ENCODE measurements at places on chromosomes 7 and 10.

DNA sequence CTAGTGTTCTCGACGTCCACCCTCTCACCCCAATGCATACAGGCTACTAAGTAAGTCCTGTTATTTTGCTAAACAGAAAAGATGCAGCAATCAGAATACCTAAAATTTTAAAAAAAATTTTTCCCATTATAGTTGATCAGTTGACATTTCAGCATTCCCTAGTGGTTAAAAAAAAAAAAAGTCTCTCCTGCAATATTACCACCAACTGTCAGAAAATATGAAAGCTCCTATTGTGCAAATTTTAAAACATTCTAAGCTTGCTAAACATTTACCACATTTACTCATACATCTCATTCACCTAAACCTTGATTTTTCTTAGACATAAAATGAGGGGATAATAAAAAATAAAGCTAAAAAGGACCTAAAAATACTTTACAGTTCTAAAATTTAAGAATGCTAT lies 165.6 kb downstream of the AVL9 start:
- DNase-seq: no peak

DNA sequence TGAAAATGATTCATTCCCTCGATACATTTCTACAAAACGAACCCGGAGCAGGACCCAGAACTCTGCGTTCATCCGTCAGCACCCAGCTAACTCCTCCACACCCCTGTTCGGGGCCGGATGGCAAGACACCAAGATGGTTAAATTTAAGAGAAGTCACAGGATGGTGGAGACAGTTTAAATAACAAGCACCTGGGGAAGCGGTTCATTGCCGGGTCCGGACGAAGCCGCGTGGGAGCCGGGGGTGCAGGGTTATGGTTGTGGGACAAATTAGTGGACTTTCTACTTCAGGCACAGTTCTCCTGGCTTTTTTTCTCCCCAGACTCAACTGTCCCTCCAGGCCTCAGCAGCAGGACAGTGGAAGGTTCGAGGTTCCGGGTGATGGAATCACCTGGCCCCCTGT lies 45.4 kb downstream of the ASB13 start:
- DNase-seq: no peak

DNA sequence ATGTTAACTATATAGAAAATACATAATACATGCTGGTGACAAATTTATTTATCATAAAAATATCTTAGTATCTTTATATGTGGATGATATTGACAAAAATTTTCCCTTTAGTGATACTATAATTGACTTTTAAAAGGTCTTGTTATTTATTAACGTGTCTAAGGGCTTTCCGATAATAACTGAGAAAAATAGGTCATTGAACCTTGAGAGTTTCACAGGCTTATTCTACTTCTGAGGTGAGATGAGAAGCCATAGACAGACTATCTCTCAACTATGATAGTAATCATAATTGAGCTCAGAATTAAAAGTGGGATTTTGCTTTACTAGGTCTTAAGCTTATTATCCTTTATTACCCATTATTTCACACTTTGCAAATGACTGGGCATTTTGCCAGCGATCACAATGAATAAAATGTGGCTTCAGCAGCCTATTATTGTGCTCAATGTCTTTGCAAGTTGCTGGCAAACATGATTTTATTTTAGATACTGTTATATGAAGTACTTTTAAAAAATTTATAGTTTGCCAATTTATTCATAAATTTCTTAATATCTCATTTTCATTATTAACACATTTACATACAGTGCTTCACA lies 574.5 kb downstream of the ZWINT start:
- DNase-seq: no peak

DNA sequence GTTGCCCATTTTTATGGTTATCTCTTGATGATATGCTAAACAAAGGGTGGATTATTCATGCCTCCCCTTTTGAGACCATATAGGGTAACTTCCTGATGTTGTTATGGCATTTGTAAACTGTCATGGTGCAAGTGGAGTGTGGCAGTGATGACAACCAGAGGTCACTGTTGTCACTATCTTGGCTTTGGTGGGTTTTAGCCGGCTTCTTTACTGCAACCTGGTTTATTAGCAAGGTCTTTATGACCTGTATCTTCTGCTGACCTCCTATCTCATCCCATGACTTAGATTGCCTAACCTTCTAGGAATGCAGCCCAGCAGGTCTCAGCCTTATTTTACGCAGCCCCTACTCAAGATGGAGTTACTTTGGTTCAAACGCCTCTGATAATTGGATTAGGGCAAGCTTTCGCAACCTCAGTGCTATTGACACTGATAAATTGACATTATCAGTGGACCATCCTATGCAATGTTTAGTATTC lies 36.9 kb downstream of the BAG3 start:
- DNase-seq: no peak

DNA sequence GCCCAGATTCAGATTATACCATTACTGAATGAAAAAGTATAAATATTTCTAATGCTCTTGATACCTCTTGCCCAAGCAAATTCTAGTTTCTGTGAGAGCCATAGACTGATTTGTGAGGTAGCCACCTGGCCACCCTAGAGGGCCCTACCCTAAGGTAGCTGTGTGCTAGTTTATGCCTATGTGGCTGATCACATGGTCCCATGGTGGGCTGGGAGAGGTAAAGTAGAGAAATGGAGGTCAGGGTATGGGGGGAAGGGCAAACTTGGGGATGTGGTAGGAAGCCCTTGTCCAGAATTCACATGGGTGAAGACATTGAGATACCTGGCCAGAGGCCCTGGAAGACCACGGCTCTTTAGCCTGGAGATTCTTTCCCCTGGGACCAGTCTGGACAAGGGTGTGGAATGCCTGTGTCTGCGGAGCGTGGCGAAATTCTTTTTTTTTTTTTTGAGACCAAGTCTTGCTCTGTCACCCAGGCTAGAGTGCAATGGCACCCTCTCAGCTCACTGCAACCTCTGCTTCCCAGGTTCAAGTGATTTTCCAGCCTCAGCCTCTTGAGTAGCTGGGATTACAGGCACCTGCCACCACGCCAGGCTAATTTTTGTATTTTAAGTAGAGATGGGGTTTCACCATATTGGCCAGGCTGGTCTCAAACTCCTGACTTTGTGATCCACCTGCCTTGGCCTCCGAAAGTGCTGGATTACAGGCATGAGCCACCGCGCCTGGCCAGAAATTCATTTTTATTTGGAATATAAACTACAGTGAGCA lies 639.4 kb downstream of the ACTR3B start:
- DNase-seq: no peak

GRCh38 chr10:110507346-110507745 lies 9.6 kb downstream of the DUSP5 start:
- DNase-seq: no peak

GRCh38 chr10:77820349-77820748 lies 106.2 kb downstream of the DLG5 start:
- DNase-seq: no peak

DNA sequence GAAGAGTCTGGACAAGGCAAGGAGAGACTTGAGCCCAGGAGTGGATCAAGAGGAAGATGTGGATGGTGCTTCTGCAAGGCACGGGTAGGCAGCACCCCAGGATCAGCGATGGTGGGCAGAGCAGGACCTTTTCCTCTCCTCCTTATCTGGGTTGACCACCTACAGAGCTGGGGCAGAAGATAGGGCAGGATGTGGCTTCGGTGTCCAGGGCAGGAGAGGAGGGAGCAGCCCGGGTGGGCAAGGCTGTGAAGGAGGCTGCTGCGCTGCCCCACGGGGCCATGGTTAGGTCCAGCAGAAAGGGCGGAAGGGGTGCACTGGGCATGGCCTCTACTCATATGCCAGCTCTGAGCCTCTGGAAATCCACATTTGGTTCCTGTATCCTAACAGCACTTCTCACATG lies 20.0 kb upstream of the PARP12 start:
- DNase-seq: no peak

DNA sequence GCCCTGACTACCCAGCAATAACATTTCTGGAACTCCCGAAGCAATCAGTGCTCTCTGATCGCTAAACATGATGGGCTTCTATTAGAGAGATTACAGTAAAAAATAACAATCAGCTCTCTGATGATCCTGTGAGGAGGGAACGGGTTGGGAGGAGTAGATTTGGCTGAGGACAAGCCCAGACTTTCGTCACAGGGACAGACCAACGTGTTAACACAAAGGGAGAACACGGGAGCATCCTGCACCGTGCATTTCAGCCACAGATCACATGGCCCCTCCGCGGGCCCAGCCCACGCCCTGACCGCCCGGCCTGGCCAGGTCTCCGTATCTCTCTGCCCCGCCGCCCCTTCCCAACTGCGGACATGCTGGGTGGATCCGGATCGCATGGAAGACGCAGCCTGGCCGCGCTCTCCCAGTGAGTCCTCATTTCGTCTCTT lies 95.0 kb upstream of the AGBL3 start:
- no peak for DNase-seq

- no peak for DNase-seq
Measured at GRCh38 chr7:101216001-101216859, 1.2 kb downstream of the PLOD3 start.

- no peak for DNase-seq
Measured at GRCh38 chr10:124319926-124320391, 98.8 kb downstream of the OAT start.

- no peak for DNase-seq
Measured at GRCh38 chr7:22669692-22670421, 57.1 kb upstream of the IL6 start.

DNA sequence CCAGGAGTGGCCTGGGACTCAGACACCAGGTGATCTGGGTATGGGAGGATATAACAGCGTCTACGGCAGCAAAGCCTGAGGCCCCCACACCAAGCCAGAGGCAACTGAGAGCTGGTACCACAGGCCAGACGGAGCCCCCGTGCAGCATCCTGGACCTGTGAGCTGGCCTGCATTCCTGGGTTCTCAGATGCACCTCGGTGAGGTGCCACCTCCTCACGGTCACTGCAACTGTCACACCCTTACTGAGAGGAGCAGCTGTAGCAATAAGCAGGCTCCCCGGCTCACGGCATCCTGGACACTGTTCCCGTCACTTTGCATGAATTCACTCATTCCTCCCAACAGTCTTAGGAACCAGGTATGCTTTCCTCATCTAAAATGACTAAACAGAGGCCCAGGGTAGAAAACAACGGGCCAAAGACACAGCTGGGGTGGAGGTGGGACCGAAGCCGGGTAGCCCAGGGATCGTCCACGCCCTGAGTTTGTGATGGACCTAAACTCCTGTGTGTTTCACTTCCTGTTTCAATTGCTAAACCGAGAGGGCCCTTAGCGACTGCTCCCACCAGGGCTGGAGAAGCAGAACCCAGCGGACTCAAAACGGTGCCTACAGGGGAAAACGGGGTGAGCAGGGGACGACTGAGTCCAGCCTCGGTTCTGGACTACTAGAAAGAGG lies 98.7 kb downstream of the CTBP2 start:
- DNase-seq: no peak

- DNase-seq: no peak
Measured at GRCh38 chr7:51731075-51731474, 414.5 kb upstream of the COBL start.

GRCh38 chr7:28517206-28517605 lies 104.9 kb downstream of the CREB5 start:
- DNase-seq: no peak

GRCh38 chr10:63107943-63108437 lies 25.1 kb upstream of the NRBF2 start:
- no peak for DNase-seq

GRCh38 chr10:86599729-86600128 lies 54.6 kb upstream of the OPN4 start:
- DNase-seq: peak; percentile 4

DNA sequence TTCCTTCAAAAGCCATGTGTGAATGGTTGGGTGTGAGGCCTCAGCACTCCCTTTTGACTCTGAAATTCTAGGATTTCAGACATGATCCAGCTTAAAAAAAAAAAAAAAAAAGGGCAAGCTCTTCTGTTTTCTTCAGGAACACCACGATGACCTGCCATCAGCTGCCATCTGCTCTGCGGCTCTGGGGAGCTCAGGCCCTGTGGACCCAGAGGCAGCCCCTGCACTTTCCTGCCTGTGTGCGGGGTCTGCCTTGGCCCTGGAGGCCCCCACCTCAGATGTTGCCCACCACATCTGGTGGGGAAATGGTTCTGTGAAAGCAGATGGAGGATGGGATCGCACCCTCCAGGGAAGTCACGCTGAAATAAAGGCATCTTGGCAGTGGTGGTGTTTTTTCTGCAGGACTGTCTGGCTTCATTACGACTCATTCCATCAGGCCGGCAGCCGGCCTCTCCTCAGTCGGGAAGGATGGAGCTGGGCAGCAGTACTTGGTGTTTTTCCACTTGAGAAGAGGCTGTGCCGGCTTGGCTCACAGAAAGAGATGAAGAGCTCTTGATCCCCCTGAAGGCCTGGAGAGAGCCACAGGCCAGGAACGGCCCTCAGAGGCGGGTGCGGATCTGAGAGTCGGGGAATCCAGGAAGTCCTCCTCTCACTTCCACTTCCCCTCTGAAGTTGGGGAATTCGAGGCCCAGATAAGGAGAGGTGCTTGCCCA lies 66.1 kb upstream of the AQP1 start:
- DNase-seq: no peak

DNA sequence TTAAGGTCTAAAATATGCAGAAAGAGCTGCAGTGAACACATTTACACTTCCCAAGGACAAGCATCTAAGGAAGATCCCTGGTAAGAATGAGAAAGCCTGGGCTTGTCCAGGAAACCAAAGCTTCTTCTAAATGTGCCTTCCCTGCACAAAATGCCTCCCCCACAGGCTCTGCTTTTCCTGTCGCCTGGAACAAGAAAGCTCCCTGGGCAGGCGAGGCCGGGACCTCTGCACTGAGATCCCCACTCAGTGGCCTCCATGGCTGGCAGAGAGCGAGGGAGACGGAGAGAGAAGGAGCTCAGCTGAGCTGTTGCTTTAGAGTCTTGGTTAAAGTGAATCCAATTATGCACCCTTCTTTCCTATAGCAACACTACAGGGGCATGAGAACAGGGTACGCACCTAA lies 75.6 kb downstream of the AMZ1 start:
- DNase-seq: no peak

- DNase-seq: peak; percentile 15
Measured at GRCh38 chr7:12637819-12638592, 49.4 kb upstream of the ARL4A start.

- DNase-seq: no peak
Measured at GRCh38 chr7:152203095-152203494, 177.6 kb downstream of the GALNT11 start.

GRCh38 chr10:72610466-72610865 lies 15.4 kb downstream of the MICU1 start:
- no peak for DNase-seq

GRCh38 chr7:148435715-148436114 lies 154.9 kb upstream of the C7orf33 start:
- DNase-seq: no peak

DNA sequence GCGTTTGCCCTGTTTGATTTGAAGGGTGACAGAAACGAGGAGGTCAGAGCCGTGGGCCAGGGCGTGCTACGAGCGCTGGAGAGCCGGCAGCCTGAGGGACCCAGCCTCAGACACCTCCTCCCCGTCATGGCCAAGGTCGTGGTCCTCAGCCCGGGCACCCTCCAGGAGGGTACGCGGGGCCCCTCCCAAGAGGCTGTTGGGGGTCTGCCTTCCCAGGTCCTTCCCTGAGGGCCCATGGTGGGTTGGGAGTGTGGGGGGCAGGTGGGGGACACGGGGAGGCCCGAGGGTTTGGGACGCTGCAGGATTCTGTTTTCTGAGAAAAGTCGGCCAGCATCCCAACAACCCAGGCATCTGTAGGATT lies 7.8 kb downstream of the AP5Z1 start:
- DNase-seq: no peak
